Jurkat, Clone E6-1 (cell line): ENCODE measurements at places on chromosomes 7 and 10.

GRCh38 chr7:134891262-134891695 is 95.0 kb upstream of the AGBL3 start:
- DNase-seq: no peak

DNA sequence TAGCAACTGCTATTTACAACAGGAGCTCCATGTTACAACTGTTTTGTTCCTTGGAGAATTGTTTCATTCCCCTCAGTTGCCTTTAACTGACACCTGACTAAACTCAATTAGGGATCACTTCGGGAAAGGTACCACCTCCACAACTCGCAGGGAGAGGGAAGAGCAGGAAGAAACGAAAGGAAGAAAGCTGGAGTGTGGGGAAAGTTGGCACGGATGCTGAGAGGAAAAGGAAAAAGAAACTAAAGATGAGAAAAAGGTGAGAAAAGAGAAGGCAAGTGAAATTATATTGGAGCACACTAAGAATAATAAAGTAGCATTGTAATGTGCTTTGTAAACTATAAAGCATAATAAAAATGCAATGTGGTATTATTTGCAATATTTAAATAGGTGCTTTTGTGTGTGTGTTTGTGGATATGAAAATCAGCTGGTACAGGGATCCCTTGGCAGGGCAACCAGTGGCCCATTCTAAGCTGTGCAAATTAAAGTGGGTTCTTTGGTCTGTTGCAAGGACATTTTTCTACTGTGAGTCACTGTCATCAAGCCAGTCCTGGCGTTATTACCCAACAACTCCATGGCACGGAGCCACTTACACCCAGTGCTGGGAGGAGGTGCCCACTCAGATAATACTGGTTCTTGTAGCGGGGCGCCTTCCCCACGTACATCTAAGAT is 45.9 kb downstream of the HIPK2 start:
- no peak for DNase-seq

GRCh38 chr10:70265032-70265689 is 18.6 kb downstream of the NPFFR1 start:
- DNase-seq: no peak

- no peak for DNase-seq
These were observed 41.1 kb upstream of the INPP5A start for GRCh38 chr10:132496360-132497062.
